Activated CD8-positive, alpha-beta memory T cell treated with anti-CD3 and anti-CD28 coated beads for 1 hour (primary cell): ENCODE measurements at places on chromosomes 4 and X.

DNA sequence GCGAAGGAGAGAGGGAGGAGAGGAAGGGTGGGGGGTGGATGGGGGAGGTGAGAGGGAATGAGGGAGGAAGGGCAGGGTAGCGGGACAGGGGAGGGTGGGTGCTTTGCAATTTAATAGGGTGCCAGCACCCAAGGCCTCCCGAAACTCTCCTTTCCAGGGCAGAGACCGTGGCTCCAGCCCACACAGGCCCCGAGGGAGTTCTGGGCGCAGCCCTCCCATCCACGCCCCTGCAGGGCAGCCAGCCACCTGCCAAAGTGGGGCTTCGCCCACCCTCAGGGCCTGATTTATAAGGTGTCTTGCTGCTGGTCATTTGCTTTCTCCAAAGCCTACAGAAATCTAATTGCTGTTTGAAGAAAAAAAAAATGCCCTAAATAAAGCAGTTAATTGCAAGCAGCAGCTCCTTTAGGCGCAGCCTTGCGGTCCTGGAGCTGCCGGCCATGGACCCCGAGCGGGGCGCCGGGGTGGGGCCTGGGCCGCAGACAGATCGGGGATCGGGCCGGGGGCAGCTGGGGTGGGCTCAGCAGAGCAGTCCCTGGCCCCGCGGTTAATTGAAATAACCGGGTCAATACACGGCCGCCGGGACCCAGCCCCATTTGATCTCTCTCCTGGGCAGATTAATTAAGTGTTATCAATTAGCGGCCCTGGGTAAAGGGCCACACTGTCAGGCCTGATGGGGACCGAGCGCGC lies 106.0 kb upstream of the NKX1-1 start:
- no peak for DNase-seq

DNA sequence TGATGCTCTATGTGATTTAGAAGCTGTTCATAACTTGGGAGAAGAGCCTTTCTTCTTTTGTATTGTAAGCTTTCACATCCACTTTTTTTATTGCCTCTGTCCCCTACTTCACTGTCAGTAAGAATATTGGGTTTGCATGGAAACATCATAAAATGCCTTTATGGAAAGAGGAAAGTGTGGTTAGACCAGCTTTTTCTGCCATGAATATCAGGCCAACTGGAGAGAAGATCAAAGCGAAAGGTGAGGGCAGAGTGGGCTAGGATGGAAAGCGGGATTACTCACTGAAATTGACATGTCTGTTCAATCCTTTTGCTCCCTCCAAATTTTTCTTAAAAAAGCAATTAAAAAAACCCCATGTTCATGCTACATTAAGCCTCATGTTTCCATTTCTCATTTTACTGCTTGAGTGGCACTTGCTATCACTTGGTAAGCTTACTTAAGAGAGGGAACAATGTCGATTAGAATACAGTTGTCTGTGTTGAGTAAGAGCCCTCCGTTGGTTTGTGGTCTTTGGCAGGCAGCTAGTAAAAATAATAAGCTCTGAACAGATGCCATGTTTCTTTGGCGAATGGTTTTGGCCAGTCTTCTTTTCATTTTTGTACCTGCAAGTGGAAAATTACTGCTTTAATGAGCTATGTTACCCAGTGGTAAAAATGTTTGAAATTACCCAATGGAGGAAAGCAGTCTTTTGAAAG lies 35.9 kb downstream of the SUPT20HL1 start:
- no peak for DNase-seq

- DNase-seq: no peak
Measured at GRCh38 chr4:126976850-126977632, 655.7 kb upstream of the INTU start.

DNA sequence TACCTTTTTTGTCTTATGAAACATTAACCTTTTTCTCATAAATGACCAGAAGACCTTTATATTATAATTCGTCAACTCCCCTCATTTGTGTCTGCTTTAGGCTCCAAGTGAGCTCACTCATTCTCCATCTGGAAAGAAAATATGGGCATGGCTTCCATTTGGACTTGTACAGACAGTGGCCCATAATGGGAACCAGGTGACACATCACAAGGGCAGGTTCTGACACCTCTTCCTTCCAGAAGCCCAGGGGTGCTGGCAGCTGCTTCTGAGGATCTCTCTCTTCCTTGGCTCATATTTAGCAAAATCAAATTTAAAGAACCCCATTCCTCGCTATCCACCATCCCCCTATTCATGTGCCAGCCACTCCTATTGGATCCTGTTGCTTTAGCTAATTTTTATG lies 69.6 kb downstream of the CD38 start:
- no peak for DNase-seq

DNA sequence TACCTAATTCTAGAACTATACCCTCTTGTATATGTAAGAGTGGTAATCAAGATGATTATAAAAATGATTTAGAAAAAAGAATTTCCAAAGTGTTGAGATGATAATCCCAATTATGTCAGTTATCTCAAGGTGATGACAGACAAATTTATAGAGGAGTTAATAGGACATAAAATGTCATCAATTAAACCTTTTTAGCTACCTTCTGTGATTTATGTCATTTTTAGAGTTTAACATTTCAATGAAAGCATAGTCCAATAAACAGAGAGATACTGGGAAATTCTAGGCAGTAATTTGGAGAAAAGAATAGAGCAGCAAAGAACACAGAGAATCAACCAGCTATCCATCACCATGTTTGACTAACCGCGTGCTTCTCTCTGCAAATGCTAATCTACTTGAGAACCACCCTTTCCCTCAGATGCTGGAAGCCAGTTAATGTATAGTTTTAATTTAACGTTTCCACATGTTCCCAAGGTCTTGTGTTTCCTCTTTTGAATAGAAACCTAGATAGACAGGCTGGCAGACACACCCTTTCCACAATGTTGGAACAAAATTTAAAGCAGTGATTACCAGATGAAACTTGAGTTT lies 433.1 kb upstream of the FAM241A start:
- DNase-seq: no peak

- no peak for DNase-seq
Measured at GRCh38 chrX:66176134-66176533, 12.1 kb downstream of the HEPH start.

GRCh38 chr4:166421556-166422156 lies 548.6 kb downstream of the TLL1 start:
- no peak for DNase-seq

GRCh38 chr4:6546681-6547447 lies 28.1 kb upstream of the MAN2B2 start:
- no peak for DNase-seq

- no peak for DNase-seq
Measured at GRCh38 chr4:94371290-94371689, 28.7 kb upstream of the HPGDS start.

GRCh38 chr4:19025031-19025430 lies 1003.5 kb upstream of the LCORL start:
- DNase-seq: no peak

DNA sequence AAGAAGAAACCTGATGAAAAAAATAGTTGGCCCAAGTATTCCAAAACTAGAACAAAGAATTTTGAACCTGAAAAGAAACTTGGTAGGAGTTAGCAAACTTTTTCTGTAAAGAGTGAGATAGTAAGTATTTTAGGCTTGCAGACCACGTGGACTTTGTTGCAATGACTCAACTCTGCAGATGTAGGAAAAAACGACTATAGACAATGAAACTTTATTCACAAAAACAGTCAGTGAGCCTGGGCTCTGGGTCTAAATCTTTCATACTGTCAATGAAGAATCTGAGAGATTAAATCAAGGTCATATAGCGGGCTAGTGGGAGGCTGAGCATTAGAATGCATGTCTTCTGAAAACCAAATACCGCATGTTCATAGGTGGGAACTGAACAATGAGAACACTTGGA lies 23.0 kb downstream of the SH3D19 start:
- no peak for DNase-seq

GRCh38 chrX:21840193-21840545 lies 752 bp downstream of the MBTPS2 start:
- DNase-seq: no peak

GRCh38 chr4:87305562-87305961 lies 17.1 kb downstream of the HSD17B13 start:
- DNase-seq: no peak
